ENCODE measurements at places on chromosomes 7 and 10.

DNA sequence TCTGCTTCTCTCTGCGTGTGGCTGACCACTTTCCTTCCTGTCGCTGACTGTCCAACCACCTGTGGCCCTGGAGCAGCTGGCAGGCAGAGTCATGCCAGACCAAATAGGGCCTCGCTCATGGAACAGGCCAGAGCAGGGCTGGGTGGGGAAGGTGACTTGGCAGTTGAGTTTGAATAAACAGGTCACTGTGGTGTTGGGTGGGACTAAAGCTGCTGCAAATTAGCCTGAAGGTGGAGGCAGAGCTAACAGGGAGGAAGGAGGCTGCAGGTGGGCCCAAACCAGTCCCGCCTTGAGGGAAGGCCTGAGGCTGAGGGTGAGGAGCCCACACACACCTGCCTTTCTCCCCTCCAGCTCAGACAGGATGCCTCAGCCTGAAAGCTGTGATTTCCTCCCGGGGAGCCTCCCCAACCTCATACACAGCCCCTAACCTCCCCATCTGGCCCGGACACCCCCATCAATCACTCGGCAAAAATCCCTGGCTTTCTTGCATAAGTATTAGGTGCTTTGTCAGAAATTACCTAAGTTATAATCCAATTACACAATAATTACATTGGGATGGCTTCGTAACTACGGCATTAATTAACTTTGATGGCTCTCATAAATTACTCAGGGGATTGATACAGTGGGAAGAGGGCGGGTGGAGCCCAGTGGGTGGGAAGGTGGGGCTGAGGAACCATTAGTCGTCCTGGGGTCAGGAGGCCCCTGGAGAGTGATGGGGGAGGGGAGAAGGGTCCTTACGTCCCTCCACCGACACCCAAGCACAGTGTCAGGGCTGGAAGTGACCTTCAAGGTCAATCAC lies 97.7 kb upstream of the PCBD1 start:
- no peak for DNase-seq

DNA sequence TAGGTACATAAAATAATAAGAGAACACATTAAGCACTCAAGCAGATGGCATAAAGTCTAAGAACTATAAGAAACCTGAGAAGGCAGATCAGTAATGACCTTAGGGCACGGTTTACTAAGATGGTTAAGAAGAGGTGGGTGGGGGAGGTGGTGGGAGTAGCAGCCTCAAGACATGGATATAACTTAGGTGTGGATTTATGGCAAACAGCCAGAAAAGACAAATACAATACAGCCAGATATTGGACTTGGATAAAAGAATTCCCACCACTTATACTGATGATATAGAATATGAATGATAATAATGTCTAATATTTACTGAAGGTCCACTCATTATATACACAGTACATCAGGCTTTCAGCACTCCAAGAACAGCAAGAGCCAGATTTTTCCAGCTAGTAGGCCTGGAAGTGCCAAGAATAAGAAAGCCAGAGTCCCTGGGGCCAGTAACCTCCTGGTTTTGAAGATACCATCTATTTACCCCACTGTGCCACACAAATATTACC lies 11.9 kb downstream of the DPY19L1 start:
- no peak for DNase-seq

GRCh38 chr7:85160223-85160622 lies 26.6 kb downstream of the SEMA3D start:
- no peak for DNase-seq

DNA sequence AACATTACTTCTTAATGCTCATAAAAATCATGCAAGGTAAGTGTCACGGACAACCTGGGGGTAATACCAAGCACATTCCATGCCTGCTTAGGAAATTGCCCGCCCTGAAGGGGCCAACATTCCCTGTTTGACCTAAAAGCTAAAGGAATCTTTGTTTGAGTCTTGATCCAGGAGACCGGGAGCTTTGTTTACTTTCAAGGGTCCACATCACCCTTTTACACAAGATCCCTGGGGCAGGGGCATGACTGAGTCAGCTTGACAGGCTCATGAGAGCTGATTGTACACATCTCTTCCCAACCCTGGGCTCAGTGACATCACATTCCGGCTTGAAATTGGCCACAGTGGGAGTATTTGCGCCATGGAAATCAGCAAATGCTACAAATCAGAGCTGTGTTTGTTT lies 248.1 kb upstream of the HABP2 start:
- no peak for DNase-seq

DNA sequence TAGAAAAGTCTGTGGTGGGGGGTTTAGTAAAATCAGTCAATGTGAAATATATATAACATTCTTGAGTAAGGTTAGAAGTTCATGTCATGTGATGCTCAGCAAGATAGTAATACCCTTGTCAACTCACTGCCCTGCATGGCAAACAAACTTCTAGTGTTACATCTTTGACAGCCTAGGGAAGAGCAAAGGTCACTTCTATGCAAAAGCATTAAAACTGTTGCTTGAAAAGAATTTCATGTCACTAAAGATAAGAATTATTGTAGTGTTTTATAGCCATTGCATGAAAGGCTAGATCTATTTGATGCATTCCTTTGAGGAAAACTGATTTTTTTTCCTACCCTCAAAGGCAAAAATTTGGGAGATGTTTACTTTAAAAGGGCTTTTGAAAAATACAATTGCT lies 176.0 kb downstream of the SKAP2 start:
- no peak for DNase-seq

DNA sequence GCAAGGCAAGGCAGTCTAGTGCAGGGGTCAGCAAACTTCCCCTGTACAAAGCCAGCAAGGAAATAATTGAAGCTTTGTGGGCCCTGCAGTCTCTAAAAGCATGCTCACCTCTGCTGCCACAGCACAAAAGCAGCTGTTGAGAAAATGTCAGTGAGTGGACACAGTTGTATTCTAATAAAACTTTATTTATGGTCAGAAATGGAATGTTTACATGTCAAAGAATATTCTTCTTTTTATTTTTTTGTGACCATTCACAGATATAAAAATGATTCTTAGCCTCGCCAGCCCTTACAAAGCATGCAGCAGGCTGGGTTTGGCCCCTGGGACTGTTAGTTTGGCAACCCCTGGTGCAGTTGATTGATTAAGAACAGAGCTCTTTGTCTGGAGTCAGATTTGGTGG lies 192.4 kb downstream of the BUB3 start:
- DNase-seq = no peak

DNA sequence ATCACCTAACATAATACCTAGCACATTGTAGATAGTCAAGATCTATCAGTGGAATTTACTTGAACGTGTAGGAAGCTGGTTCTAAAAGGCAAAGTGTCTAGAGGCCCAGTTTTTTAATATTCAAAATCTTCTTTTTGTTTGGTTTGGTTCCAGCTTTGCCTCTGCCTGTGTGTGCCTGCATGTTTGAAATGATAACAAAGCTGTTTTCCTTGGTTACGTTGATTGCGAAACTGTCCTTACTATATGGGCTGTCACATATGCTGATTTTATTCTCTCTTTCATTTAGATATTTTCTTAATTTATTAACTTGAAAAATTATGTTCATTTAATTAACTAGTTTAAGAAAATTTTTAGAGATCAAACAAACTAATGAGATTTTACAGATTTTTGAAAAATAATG lies 237.3 kb downstream of the SEMA3A start:
- DNase-seq = no peak

GRCh38 chr7:88759230-88760135 lies at the start of gene ZNF804B:
Gene ZNF804B, plus strand, starts transcription at chr7:88759700. Its CDS starts 277 bp downstream, at chr7:88759977.
- peak; percentile 3 for DNase-seq

DNA sequence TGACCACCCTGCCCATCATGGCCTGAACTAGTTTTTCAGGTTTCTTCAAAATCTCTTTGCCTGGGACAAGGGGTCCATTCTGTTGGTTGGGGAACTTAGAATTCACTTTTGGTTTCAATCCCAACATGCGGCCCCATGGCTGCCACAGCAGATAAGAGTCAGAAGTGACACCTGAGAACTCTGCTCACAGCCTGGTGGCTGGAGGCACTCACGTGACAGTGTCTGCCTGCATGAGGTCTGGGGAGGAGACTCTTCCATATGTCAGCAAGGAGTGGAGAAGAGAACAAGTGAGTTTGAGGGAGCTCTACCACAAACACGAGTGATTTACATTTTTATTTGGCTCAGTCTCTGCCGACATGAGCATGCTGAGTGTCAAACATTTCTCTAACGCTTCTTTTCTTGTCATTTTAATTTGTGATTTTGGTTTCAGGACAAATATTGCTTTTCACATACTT lies 370.4 kb downstream of the TNS3 start:
- no peak for DNase-seq

DNA sequence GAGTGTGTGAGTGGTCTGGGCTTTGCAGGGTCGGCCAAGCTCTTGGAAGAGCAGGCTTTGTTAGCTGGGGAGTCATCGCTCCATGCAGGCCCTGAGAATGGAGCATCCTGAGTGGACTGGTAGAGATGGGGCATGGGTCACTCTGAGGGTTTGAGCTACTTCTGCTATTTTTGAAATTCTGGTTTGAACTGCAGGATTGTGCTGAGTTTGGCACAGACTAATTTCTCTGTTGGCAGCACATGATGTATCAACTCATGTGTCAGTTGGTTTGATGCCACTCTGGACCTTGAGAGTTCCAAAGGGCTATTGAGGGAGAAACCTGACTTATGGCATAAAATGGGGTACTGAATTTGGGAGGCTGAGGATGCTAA lies 56.3 kb downstream of the LRMDA start:
- no peak for DNase-seq

DNA sequence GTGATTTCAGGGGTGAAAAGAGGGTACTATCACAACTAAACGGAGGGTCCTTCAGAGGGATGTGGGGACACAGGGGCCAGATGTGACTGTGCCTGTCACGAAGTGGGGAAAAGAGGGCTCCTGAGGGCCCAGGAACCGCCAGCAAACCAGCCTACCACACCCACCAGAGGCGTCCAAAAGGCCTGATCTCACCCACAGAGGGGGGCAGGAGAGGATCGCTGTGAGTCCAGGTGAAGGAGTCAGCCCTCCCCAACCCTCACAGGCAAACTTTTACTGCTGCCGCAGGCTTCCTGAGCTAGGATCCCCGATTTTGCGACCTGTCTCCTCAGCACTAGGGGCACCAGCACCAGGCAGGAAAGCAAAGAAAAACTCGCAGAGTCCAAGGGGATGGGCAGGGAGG lies 64.7 kb downstream of the HIPK2 start:
- DNase-seq = no peak

GRCh38 chr10:117694190-117694589 lies 151.6 kb downstream of the EMX2 start:
- no peak for DNase-seq

- DNase-seq = no peak
Measured at GRCh38 chr7:25460433-25460832, 232.1 kb upstream of the NPVF start.

- DNase-seq = no peak
Measured at GRCh38 chr10:1745780-1746456, 8.6 kb upstream of the ADARB2 start.

- no peak for DNase-seq
Measured at GRCh38 chr10:65365878-65366277, 1560.0 kb upstream of the LRRTM3 start.

DNA sequence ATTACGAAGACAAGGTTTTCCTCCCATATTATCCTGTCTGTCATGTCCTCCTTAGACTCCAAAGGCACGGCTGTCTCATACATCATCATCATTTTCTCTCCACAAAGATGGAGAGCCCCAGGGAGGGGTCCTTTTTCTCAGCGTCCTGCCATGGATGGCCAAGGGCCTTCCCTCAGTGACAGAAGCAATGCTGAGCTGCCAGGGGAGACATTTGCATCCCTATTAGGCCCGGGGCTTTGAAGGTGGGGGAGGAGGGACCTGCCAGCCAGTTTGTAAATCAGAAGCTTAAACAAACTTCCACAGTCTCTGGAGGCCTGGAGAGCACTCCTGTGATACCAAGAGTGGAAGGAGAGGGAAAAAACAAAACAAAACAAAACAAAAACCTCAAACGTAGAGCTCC lies 112.4 kb upstream of the ADO start:
- DNase-seq = no peak

DNA sequence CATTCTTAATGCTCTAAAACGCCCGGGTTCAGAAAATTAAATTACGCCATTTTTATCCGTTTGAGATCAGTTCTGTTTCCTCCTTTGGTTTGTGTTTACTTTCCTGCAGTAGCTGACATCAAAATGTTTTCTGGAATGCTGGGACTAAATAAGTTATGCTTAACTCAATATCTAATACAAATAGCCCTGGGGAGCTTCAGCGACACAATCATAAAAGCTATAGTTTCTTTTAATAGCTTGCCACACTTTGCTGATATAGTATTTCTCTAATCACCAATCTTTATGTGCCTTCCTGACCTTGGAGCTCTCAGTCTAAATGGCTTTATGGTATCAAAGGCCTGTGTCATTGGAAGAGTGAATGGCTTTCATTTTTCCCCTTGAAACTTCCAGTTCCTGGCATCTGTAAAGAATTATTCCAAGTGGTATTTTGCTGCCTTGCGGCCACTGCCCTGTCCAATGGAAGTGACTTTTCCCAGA lies 202.7 kb downstream of the HDAC9 start:
- no peak for DNase-seq

DNA sequence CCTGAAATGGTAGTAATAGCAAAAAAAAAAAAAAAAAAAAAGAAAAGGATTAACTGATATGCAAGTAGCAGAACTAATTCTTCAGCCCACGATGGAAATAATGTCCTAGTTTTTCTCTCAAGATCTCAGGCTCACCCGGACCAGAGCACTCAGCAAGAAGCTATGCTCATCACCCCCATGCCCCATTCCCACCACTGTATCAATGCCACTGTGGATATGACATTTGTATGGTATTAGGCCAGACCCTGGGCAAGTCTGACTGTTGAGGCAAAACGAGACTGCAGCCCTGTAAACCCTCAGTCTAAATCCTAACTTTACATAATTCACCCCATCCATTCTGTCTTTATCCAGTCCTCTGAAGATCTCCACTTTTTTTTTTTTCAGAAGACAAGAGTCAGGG lies 186.1 kb upstream of the KLF14 start:
- no peak for DNase-seq

DNA sequence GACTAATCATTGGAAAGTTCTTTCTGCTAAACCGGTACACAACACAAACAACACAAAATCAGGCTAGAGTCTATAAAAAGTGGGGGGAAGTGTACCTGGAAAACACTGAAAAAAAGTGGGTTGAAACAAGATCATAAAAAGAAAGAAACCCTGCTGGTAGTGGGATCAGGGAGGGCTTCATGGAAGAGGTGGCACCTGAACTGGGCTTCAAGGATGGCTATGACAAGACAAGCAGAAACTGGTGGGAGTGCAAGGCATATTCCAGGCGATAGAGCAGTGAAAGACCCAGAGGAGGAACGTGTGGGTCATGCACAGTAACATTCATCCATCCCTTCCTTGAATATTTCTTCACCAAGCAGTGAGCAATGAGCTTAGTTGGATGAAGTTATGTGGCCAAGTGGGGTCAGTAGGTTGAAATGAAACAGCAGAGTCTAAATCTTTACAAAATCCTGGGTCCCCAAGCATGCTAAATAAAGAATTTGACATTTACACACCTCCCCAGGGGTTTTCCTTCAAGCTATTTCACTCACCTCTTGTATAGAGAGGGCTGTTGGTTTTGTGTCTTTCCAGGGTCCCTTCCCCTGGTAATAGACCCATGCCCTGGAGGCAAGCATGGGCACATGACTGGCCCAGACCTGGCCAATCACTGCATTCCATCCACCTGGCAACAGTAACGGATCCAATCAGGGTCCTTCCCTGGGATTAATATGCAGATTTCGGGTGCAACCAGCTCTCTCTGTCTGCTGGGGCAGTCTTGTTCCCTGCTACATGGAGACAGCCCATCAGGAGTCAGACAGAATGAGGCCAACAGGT lies 38.2 kb downstream of the SPOCK2 start:
- no peak for DNase-seq
